ENCODE measurements at places on chromosomes 11 and 22.
A peak's percentile ranks its signal among the peaks of the same experiment; 100 is the strongest.

- DNase-seq: no peak
These were observed 18.0 kb downstream of the PKNOX2 start for GRCh38 chr11:125182573-125182972.

DNA sequence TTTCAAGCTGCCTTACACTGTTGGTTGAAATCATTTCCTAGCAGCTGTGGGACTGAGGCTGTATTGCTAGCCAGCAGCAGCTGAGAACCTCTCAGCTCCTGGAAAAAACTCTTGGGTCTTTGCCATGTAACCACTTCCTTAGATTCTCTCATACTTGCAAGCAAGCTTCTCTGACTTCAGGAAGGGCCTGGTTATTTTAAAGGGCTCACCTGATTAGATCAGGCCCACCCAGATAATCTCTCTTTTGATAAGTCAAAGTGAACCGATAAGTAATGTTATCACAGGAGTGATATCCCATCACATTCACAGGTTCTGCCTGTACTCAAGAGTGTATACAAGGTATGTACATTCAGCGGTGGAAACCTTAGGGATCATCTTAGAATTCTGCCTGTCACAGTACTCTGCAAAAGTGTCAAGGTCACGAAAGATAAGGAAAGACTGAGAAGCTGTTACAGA is 7.4 kb upstream of the CLPB start:
- no peak for DNase-seq

DNA sequence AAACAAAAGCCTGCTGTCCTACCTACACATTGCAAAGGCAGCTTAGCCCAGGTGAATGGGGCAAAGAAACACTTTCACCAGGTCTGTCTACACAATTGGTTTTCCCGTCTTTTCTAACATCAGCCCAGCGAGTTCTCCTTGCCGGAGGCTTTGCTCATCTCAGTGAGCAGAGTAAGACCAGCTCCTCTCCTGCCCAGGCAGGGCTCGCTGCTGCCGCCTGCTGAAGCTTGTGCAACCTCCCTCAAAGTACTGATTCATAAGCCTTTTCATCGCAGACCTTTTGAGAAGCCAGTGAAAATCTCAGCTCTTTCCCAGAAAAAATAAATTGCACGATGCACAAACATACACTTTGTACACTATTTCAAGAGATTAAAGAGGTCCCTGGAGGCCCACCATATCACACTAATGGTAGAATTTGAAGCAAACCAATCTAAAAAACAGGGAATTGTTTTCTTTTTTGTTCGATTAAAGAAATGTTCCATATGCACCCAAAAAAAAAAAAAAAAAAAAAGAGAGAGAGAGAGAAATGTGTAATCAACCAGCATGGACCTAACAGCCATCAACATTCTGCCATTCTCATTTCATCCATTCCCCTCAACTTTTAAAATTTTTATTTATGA is 328.1 kb upstream of the MPPED2 start:
- peak; percentile 72 for DNase-seq

DNA sequence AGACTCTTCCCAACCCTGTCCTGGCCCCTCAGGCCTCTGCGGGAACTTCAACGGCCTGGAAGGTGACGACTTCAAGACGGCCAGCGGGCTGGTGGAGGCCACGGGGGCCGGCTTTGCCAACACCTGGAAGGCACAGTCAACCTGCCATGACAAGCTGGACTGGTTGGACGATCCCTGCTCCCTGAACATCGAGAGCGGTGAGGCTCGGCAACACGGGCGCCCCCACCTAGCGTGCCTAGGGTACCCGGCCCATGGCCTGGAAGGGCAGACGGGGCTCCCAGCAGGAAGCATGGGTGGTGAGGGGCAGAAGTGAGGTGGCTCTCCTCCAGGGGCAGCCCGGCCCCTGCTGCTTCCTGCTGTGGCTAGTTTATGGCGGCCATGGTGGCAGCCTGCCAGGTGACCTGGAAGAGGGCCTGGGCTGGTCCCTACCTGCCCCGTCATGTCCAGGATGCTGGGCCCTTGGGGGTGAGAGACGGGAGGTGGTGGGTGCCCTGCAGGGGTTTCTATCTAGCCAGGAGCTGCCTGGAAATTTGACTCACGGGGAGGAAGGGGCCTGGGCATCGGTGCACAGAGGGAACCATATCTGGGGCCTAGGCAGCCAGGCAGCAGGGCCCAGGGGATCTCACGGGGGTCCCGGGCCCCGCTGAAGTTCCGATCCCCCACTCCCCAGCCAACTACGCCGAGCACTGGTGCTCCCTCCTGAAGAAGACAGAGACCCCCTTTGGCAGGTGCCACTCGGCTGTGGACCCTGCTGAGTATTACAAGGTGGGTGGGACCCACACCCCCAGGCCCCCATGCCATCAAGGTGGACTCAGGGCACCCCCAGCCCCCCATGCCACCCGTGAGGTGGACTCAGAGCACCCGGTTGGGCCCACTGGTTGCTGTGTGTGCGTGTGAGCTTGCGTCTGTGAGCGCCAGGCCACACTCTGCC is 9.2 kb downstream of the MUC2 start:
- peak; percentile 40 for DNase-seq

- no peak for DNase-seq
These were observed 69.3 kb upstream of the WNT7B start for GRCh38 chr22:46046299-46046685.

GRCh38 chr11:103652013-103652412 is 384.4 kb upstream of the DDI1 start:
- DNase-seq: no peak

DNA sequence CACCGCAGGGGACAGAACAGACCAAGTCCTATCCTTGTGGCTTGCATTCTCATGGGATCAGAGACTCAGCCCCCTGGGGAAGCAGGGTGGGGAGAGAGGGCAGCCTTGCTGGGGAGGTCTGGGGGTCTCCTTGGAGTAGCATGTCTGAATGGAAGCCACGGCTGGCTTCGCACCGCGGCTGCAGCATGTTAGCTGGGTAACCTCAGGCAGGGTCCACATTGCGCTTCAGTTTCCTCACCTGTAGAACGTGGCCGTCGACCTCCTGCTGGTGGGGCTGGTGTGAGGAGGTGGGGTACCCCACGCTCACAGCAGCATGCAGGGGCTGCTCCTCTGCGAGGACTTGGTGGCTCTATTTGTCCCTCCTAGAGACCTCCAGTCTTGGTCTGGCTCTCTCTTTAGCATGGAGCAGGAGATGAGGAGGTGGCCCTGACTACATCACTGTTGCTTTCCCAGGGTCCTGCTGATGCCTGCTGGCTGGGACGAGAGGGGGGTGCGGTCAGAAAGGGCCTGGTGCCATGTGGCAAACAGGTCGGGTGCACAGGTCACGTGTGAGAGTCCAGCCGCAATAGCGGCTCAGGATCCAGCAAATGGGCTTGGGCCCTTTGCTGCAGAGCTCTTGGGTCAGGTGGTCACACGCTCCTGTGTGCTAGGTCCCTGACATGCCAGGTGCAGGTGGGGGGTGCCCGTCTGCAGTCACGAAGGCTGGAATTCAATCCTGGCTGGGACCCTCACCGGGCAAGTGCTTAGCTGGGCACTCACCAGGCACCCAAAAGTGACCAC is 35.4 kb upstream of the SMIM38 start:
- DNase-seq: no peak

DNA sequence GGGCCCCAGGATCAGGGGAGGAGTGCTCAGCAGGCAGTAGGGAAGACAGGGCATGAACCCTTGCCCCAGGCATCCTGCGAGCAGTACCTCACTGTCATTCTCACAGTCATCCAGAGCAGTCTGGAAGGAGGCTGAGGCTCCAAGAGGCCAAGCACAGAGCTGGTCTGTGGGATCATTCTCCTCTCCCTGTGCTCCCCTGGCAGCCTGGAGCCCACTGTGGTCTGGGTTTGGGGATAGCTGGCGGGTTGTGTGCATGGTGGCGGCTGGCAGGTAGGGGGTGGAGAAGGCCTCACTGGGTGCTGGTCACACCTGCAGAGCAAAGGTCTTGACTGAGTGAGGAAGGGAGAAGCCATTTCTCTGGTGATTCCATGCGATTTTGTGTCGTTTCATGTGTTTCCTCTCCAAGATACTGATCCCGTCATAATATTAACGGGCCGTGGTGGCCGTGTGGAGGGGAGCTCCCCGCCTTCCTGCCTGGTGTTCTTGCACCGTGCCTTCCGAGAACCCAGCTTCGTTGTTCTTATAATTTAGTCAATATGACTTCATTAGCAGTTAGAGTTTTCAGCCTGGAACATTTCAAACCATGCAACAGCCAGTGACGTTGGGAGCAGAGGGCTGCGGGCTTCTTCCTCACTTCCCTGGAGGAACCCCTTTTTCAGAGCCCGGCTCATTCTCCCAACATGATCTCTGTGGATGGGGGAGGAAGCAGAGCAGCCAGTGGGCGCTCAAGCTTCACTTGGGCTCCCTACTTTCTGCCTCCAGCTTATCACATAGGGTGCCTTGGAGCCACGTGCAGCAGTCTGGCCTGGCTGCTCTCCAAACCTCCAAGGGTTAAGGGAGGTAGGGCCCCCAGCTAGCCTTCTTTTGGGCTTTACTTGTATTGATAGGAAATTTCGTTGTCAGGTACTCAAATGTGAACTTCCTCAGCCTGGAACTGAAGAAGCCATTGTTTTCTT is 20.8 kb upstream of the ADORA2A start:
- DNase-seq: no peak

DNA sequence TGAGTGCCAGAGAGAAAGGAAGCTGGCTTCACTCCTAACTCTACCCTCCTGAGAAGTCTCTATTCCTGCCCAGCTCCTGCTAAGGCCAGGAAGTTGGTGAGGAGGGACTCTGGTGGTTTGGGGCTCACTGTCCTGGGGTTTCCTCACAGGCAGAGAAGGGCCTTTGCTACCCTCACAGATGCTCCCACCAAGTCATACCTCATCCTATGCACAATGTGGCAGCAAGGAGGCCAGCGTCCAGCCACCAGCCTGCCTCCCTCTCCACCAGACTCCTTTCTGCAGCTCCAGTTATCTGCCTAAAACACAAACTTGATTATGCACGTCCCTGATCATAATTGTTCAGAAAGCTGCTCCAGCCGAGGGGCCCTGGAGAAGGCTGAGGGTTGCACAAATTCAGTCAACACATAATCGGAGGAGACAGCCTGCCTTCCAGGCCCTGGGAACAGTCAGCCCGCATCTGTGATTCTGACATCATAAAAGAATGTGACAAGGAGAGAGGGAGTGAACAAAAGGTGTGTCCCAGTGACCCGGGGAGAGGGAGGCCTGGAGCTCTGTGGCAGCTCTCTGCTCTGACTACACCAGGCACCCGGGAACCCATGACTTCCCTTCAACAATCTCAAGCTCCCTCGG is 28.8 kb downstream of the DKK3 start:
- no peak for DNase-seq

DNA sequence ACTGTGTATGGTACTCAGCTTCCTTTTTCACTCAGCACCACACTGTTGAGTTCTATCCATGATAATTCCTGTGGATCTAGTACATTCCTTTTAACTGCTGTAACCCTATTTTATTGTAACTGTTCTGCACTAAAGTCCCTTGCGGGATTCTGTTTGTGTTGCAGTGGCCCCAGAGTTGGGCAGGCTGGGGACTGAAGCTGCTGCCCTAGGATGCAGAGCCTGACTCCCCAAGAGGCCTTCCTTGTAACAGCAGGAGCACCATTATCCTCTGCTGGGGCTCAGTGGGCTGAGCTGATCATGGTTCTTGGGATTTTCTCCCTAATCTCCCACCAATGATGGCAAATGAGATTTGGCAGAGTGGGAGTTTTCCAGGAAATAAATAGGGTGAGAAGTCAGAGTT is 77.7 kb downstream of the CABIN1 start:
- DNase-seq: no peak

GRCh38 chr11:26948881-26949280 is 45.0 kb upstream of the FIBIN start:
- DNase-seq: no peak

DNA sequence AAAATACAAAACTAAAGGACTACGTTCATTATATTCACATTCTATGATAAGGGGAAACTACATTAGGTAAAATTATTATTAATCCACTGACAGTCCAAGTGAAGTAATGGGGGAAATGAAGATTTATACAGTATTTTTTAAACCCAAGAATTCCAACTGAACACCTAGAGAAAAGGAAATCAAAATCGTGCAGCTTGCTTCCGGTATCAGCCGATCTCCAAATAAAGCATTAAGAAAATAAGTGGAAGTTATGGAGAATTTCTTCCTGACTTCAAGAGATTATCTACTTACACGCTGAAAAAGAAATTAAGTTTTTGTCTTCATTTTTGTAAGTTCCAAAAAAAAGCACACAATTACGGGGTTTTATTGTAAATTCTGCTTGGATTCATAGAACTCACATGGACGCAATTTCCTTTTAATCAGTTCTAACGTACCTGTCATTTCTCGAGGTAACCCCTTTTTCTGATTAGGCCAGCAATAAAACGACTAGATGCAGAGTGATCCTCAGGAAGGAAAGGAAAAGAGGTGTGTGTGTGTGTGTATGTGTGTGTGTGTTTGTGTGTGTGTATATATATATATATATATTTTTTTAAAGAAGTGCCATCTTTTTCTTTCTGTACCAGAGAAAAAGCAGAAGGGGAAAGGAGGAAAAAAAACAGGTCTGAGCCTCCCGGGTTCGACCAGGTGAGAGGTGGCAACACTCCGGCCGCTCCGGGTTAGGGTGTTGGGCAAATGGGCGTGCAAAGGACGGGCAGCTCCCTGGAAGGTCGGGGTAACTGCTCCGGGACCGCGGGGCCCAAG is 1.1 kb downstream of the ZBTB44 start:
- DNase-seq: no peak

- no peak for DNase-seq
These were observed 21.8 kb upstream of the CABP7 start for GRCh38 chr22:29697853-29698598.

DNA sequence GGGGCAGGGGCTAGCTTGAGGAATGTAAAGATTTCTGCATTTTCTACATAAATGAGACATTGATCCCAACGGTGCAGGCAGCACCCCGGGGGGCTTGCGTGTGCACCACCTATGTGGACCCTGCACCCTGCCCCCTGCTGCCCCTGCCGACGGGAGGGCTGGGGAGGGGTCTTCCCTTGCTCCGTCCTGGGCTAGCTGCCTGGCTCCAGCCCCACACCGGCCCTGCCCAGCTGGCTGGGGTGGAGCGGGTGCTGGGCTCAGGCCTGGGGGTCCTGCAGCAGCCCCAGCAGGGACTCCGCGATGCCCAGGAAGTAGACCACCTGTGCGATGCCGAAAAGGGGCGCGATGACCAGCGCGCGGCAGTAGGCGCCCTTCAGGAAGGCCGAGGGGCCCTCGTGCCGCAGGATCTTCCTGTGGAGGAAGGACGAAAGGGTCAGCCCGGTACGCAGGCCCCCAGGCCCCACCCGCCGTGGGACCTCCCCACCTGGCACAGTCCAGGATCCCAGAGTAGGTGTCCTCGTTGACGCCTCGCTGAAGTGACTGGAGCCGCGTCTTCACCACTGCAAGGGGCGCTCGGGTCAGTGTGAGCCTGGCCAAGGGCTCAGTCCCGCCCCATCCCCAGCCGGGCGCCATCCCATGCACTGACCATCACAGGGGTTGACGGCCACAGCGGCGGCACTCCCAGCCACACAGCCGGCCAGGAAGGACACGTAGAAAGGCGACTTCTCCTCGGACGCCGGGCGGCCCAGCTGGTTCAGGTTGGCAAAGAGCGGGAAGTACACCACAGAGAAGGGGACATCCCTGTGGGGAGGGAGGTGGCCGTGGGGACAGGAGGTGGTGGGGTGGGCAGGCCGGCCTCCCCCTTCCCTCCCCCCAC is 2.0 kb upstream of the CEND1 start:
- DNase-seq: no peak

GRCh38 chr22:22931557-22932270 is 44.1 kb downstream of the IGLL5 start:
- no peak for DNase-seq
